ENCODE measurements at places on chromosomes 1 and 21.

DNA sequence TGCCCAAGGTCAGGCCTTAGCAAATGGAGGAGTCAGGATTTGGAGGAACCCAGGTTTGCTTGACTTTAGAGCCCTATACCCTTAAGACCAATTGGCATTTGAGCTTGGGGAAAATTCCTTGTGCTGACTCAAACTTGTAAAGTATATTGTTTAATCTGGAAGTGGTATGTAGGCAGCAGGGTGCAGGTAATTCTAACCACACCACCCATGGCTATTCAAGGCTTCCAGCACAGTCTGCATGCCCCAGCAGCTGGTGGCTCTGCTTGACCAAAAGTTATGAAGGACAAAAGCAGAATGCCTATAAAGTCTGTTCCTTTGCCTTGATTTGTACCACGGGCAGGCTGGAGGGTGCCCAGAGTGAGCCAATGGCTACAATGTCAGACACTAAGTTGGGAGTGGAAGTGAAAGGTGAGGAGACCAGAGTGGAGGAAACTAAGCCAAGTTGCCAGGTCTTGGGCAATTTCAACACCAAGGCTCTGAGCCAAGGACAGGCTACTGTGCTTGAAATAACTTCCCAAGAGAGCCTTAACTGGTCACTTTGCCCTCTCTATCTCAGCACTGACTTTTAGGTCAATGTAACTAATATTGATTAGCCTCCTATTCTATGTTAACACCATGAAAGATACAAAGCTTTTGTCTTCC is 4.7 kb upstream of the G0S2 start:
- DNase-seq = no peak

- DNase-seq = no peak
Observed at GRCh38 chr1:17023573-17023972, 11.8 kb upstream of the ATP13A2 start.

DNA sequence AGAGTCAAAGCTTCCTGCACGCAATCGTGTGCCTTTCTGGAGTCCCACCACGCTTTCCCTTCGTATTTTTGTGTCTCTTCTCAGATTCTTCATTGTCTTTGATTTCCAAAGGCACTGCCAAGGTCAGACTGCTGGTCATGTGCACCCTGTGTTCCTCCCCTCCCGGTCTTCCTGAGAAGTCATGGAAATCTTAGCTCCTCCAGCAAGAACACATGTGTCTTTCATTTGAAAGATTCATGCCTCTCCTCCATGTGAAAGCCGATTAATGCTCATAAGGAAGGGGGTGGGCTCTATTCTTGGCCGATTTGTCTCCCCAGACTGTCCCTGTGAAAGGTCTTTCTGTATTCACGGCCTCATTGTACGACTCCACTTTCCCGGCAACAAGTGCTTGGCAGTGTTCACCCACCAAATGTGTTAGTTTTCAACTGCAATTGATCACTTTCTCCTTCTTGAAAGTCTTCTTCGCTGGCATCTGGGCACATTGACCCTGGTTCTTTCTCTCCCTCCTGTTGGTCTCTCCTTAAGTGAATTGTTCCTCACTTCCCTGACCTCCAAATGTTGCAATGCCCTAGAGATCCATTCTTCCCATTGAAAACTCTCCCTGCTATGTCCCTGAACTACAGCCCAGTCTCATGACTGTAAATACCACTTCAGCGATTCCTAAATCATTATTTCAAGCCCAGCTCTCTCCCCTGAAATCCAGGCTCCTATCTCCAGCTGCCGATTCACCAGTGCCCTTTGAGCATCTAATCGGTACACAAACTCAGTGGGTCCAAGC is 25.4 kb downstream of the MX2 start:
- DNase-seq = no peak

DNA sequence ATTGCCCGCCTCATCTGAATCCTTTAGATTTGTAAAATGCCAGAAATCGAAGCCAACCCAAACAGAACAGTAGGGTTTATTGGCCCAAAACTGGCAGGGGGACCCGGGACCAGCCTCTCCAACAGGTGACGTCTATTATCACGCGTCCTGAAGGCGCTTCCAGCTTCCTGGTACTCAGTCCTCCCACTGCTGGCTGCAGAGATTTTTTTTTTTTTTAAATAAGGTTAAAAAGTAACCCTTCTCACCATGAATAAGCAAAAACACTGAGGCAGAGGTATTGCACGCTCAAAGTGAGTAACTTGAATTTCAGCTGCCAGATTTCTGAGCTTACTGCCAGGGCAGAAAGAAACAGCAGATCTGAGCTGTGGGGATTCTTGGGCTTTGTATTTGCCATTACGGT is 54.4 kb upstream of the GCLM start:
- no peak for DNase-seq

DNA sequence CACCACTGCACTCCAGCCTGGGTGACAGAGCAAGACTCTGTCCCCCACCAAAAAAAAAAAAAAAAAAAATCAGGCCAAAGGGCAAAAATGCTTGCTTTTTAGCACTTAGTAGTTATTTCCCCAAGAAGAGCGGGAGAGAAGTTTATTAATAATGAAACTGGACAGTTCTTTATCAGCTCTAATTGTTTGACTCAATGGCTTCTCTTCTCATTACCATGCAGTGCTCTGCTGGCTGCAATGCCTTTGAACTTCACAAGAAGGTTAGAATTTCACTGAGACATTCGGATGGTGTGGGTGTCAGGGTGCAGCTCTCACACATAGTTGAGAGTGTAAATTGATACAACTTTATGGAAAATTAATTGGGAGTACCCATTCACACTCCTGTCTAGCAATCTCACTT is 63.7 kb downstream of the EDARADD start:
- no peak for DNase-seq

DNA sequence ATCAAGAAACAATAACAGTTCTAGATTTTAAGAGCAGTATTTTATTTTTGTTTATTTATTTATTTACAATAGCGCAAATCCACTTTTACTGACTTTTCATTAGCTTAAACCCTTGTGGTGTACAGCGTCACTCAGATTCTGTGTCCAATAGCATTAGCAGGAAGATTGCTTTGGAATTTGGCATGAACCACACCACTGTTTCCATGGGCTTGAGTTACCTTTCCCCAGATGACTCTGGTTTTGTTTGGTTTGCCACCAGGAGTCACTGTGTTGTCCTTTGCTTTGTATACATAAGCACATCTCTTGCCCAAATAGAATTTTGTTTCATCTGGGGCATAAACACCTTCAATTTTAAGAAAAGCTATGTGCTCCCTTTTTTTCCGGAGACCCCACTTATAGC is 25.9 kb upstream of the SNRPE start:
- no peak for DNase-seq

GRCh38 chr1:106502659-106503058 is 553.8 kb upstream of the PRMT6 start:
- DNase-seq = no peak

- no peak for DNase-seq
Observed at GRCh38 chr1:10818262-10819197, 22.1 kb upstream of the CASZ1 start.

GRCh38 chr1:151175863-151176262 is at the start of gene TMOD4:
Gene TMOD4 (minus strand): TSS chr1:151175981. CDS start chr1:151174875, 1,106 bp downstream.
- no peak for DNase-seq

DNA sequence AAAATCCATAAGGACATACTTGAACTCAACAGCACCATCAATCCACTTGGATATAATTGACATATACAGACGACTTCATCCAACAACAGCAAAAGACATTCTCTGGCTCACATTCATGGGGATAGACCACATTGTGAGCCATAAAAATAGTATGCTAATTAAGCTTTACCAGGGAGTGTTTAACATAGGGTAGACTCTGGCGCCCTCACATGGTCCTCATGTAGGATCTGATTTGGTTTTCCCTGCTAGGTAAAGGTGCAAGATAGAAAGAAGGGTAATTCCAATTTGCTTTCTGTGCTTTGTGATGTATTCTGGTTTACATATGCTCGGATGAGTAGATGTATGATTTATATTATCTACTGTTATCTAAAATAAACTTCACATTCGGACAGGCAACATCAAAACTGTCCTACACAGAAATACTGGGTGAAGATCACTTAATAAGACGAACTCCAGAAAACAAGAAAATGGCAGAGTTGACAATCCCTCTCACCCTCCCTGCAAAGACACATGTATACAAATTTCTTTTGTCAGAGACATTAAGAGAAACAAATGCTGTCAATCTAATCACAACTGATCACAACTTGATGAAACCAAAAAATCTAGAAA is 27.7 kb downstream of the CR1L start:
- no peak for DNase-seq

- no peak for DNase-seq
Observed at GRCh38 chr21:36751383-36751782, 52.5 kb downstream of the SIM2 start.

DNA sequence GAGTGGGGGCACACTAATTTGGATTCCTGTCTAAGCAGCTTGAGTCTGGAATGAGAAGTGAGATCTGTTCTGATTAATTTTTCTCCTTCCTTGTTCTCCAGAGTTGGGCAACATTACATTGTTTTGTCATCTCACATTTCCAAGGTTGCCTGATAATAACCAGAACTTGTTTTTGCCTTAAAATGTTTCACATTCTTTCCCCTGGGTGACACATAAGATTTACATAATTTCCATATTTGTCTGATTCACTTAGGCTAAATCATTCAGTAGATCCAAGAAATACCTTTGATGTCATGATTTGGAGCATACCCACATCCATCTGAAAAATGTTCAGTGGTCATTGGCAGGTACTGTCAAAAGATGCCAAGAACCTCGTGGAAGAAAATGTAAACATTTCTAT is 60.3 kb downstream of the XCL2 start:
- no peak for DNase-seq

DNA sequence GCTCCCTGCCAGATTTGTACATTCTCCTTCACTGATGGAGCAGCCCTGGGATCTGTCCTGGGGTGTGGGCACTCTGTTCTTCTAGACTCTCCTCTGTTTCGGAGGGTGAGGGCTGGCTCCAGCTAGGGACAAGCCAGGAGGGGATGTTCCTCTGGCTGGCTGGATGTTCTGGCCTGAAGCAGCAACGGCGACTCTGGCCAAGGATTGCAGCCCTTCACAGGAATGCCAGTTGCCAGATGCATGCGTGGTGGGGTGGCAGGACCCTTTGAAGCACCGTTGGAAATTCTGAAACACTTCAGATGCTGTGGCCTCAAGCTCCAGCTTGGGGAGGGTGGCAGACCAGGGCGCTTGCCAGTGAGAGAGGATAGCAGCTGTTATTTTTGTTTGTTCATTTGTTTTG is 210.9 kb downstream of the TRABD2B start:
- no peak for DNase-seq

- DNase-seq = no peak
Observed at GRCh38 chr1:15261155-15262002, 14.4 kb downstream of the FHAD1 start.

GRCh38 chr1:55839221-55839620 is 624.1 kb upstream of the USP24 start:
- DNase-seq = no peak

DNA sequence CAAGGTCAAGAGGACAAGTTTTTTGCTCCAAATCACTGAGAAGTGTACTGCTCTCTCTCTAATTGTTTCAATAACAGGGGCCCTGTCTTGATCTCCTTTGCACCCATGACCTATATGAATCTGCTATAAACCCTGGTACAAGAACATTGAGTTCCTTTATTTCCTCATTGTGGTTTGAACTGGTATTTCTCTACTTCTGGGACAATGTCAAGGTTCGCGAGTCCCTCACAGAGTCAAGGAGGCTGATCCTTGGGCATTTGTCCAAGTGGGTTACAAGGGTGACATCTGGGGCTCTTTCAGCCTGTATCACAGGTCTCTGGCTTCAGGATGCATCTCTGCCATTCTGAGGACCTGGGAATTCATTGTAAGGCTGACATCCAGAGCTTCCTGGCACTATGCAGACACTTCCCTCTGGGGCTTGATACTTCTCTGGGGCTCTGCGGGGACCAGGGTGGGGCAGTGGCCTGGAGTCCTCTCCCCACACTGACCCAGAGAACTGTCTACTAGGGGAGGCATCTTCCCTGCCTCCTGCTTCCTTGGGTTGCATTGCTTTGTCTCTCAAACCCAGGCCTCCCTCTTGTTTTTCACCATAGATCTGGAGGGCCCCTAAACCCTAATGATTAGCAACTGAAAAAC is 22.5 kb upstream of the ZNF648 start:
- DNase-seq = no peak

- DNase-seq = no peak
Observed at GRCh38 chr1:94962409-94963265, 35.7 kb upstream of the CNN3 start.

GRCh38 chr1:59704716-59705115 is 110.0 kb upstream of the HOOK1 start:
- DNase-seq = no peak

DNA sequence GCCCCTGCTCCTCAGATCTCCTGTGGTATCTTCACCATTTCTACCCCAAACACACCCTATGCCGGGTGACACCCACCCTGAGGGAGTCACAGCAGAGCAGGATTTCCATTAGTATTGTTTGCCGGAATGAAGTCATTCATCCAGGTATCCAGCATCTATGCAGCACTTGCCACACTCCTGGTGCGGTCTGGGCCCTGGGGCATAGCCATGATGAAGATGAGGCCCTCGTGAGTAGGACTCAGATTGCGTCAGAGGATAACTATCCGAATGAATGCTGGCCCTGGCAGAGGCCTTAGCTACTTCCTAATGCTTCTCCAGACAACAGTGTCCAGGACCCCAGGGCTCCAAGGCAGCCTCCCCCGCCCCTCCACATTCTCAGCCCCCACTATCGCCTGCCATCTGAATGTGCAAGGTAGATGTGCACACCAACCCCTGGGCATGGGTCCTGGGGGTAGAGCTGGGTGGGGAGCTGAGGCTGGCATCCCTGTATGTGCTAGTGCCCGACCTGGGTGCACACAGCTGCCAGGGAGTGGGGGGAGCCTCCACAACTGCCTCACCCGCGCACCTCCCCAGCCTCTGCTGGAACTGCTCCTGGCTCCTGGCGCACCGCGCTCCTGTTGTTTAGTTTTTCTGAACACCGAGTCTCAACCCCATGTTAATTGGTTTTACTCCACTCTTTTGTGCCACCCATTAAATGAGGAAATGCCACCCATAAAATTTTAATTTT is 25.5 kb upstream of the ZC3H12A start:
- no peak for DNase-seq

GRCh38 chr1:85134583-85135391 is 66.0 kb downstream of the SYDE2 start:
- no peak for DNase-seq

- DNase-seq = no peak
Observed at GRCh38 chr1:169867012-169867675, 26.6 kb downstream of the SCYL3 start.

Measured in Panc1 (cell line).